Fibroblast of the conjunctiva (primary cell): ENCODE measurements at places on chromosomes 2 and 18.

GRCh38 chr2:241966647-241967466 lies 97.3 kb downstream of the RTP5 start:
- no peak for DNase-seq

DNA sequence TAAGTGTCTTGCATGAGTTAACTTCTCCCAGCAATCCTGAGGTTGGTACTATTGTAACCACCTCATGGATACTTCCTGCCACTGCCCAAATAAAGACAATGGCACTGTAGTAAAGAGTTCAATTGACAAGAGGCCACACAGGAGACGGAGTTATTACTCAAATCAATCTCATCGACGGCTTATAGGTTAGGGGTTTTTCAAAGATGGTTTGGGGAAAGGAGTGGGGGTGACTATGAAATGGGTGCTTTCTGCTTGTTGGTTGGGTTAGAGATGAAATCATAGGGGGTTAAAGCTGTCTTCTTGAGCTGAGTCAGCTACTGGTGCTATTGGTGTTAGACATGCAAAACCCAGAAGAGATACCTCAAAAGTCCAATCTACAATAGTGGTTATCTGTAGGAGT lies 1258.0 kb upstream of the ZEB2 start:
- DNase-seq, result no peak

- DNase-seq, result no peak
Measured at GRCh38 chr2:132419941-132420340, 3.3 kb downstream of the GPR39 start.

- no peak for DNase-seq
Measured at GRCh38 chr2:66862885-66863650, 428.1 kb downstream of the MEIS1 start.

- no peak for DNase-seq
Measured at GRCh38 chr18:3060667-3061580, 48.0 kb upstream of the LPIN2 start.

DNA sequence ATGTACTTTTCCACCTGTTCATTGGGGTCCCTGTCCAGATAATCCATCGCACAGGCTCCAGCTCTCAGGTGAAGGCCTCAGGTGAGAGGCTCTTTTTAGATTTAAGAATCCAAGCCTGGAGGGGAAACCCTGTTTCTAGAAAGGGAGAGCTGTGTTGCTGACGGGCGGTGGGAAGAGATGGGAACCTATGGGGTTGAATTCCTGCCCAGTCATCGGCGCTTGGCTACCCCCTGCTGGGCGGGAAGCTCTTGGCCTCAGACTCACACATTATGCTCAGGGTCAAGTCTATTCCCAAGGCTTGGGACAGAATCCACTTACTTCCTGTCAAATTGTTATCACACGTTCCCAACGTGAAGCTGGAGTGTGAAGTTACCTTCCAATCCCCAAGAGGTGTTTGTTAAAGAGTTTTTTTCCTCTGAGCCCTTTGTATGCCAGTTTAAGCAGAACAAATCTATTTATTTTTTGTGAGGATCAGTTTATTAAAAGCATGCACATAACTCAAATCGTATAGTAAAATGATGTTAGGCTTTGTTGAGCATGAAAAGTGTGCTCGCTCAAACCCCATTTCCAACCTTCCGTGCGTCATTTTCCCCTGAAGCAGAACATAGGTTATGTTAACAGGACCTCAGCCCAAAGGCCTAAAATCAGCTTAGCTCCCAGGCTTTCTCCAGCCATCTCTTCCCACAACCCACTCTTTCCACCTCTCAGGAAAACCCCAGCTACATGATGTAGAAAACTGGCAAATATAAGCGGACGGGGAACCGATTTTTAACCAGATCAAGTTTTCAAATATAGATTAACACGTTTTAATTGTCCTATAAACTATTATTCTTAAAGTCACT lies 181.7 kb upstream of the ETAA1 start:
- peak; percentile 16 for DNase-seq

GRCh38 chr2:86078774-86079545 lies 26.7 kb downstream of the POLR1A start:
- DNase-seq, result no peak

- peak; percentile 20 for DNase-seq
Measured at GRCh38 chr2:8216397-8216796, 465.5 kb upstream of the ID2 start.

- no peak for DNase-seq
Measured at GRCh38 chr2:17262854-17263569, 255.2 kb downstream of the RAD51AP2 start.

GRCh38 chr2:150133623-150134022 lies 353.8 kb downstream of the RND3 start:
- peak; percentile 56 for DNase-seq

GRCh38 chr2:193583638-193584400 lies 1389.1 kb upstream of the TMEFF2 start:
- no peak for DNase-seq

GRCh38 chr18:2515171-2515787 lies 56.0 kb downstream of the METTL4 start:
- DNase-seq, result peak; percentile 22

- DNase-seq, result no peak
Measured at GRCh38 chr2:229530434-229530833, 183.9 kb downstream of the DNER start.

GRCh38 chr18:76679259-76679658 lies 143.1 kb upstream of the ZNF236 start:
- no peak for DNase-seq

DNA sequence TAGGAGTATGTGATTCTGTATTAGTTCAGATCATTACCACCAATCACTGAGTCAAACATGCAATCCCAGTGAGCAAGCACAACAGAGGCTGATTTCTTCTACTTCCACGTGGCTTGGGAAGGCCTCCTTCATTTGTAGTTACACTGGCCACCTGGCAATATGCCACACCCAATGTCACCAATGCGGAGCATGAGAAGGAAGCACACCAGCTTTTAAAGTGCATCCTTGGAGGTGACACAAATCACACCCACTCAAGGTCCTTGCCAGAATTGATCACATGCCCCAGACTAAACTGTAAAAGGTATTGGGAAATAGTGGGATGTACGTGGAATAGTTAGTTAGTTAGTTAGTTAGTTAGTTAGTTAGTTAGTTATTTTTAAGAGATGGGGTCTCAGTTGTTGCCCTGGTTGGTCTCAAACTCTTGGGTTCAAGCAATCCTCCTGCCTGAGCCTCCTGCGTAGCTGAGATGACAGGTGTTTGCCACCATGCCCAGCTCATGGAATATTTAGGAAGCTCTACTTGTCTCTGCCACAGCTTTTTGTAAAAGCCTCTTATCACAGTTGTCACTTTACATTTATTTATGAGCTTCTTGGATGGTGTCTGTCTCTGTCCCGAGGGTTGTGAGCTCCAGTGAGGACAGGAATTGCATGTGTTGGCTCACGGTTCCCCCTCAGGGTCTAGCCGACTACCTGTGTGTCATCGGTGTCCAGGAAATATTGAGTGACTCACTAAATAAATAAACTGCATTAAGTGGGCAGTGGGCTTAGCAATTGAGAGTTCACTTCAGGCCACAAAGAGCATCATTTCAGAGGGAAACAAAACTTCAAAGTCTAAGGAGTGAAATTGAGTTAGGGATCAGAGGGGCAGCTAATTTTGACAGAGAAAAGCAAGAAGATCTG lies 28.1 kb upstream of the CAB39 start:
- no peak for DNase-seq

DNA sequence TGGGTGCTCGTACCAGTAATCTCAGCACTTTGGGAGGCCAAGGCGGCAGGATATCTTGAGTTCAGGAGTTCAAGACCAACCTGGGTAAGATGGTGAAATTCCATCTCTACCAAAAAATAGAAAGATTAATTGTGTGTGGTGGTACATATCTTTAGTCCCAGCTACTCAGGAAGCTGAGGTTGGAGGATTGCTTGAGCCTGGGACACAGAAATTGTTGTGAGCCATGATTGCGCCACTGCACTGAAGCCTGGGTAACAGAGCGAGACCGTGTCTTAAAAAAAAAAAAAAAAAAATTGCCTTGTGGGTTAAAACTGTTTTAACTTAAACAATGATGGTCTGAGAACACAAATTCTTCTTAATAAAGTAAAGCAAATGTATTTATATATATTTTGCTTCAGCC lies 49.6 kb downstream of the ATP9B start:
- no peak for DNase-seq

- DNase-seq, result no peak
Measured at GRCh38 chr2:128538396-128538795, 219.7 kb upstream of the HS6ST1 start.

DNA sequence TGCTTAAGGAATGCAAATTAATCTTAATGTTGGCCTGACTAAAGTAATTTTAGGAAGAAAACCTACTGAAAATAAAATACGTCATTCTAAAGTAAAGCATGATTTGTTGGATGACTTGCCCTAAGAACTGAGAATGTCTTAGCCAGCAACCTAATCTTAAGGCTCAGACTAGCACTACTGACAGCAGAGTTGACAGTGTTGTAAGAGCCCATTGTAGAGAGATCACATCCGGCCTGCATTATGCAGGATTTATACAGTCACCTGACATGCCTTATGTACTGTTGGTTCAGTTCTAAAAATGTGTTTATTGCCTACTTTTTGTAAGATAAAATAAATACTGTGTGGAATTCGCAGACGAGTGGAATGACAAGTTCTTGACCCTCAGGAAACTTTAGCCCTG lies 82.3 kb downstream of the TMEM185B start:
- no peak for DNase-seq

DNA sequence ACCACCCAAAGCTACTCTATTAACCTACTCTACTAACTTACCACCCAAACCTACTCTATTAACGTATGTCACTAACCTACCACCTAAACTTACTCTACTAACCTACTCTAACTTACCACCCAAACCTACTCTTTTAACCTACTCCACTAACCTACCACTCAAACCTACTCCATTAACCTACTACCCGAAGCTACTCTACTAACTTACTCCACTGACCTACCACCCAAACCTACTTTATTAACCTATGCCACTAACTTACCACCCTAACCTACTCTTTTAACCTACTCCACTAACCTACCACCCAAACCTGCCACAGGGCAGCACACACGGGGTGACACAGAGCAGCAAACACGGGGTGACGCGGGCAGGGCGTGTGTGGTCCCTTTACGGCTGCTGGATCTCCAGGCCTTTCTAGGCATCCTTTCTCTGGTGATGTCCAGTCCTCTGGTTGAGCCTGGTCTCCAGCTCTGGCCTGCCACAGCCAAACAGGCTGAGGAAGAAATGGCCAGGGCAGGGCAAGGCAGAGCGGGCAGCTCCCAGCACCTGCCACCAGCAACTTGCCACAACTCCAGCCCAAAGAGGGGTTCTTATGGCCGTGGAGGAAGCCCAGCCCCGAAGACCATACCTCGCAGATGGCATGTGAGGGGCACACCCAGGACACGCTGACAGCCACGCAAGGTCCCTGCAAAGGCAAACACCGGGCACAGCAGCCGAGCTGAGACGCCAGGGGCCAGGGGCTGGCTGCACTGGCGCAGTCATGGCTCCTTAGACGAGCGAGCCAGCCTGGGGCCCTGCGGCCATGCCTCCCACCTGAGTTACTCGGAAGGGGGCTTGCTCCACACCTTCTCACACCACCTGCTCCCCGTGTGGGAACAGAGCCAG lies 25.7 kb downstream of the PXDN start:
- DNase-seq, result no peak

DNA sequence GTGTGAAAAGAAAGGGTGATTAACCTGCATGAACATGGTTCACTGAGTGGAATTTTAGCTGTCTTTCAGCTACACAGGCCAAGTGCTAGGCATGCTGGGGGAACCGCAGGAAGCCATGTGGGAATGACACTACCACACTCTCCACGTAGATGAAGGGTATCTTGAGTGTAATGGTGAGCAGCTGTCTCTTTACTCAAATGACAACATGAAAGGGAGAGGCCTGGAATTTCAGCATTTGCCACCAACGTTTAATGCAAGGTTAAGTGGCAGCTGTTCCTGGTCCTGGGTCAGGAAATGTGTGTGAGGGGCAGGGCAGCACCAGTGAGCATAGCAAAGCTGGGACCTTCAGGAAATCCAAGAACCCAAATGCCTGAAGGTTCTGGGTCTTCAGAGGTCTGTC lies 588.4 kb downstream of the SLC4A3 start:
- DNase-seq, result no peak
